Left renal cortex interstitium (tissue), 4 donors: ENCODE measurements at places on chromosomes 4 and X. TPM values are rescaled to one million over a fixed set of nuclear protein-coding genes. Genes with fewer than 3 reads are reported as not detected.

DNA sequence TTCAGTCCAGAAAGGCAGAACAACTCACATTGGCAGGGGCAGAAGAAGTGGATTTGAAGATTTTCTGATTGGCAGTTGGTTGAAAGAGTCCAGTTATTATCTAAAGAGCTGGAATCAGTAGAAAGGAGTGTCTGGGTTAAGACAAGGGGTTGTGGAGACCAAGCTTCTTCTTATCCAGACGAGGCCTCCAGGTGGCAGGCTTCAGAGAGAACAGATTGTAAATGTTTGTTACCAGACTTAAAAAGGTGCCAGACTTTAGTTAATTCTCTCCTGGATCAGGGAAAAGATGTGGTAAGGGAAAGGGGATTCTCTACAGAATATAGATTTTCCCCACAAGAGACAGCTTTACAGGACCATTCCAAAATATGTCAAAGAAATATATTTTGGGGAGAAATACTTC is 36.7 kb upstream of the TLR3 start:
- no peak for DNase-seq

Gene DUSP9
- 56.6 TPM for polyA plus RNA-seq

Gene TLR6
- polyA plus RNA-seq = 0.53 TPM

DNA sequence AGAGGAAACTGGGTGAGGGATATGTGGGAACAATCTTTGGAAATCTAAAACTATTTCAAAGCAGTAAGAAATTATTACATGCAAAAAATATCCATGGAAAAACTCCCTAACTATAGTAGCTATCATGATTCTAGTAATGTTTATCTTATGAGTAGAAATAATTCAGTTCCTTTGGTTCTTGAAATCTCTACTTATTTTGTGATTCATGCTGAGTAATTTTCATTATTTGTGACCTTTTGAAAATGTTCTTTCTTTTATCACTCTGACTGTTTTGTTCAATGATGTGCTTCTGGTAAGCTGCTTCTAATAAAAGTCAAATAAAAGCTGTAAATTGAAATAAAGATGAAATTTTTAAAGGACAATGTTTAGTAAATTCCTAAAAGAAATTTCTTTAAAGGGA is 40.4 kb upstream of the MAGEB10 start:
- DNase-seq = no peak

DNA sequence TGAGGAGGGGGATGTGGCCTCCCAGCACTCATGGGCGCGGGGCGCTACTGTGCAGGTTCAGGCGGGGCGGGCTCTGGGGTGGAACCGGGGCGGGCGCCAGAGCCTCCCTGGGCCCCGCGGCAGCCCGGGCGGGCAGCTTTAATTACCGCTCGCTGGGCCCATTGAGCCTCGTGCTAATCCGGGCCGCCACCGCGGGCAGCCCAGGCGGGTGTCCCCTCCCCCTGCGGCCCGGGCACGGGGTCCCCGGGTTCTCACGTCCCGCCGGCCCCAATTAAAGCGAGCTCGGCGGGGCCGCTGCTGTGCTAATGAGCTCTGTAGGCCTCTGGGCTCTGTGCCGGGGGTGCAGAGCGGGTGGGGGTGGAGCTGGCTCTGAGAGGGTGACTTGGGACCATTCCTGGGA is 22.8 kb upstream of the FGFR3 start:
- no peak for DNase-seq

DNA sequence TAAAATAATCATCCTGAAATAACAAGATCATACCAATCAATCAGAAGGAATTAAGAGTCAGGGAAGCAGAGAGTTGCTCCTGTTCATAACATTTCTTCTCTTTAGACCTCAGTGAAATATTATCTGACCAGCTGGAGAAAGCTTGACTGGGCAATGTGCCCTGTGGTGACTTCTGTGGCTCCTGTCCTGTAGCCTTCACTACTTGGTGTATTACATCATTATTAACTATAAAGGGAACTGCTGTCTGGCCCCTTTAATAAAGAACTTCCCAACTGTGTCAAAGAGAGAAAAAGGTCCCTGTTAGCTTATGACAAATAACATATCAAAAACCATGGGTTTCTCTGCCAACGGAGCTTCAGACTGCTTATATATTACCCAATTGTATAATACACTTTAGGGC is 18.0 kb downstream of the OPHN1 start:
- no peak for DNase-seq

Gene SSX3
- not detected for polyA plus RNA-seq

DNA sequence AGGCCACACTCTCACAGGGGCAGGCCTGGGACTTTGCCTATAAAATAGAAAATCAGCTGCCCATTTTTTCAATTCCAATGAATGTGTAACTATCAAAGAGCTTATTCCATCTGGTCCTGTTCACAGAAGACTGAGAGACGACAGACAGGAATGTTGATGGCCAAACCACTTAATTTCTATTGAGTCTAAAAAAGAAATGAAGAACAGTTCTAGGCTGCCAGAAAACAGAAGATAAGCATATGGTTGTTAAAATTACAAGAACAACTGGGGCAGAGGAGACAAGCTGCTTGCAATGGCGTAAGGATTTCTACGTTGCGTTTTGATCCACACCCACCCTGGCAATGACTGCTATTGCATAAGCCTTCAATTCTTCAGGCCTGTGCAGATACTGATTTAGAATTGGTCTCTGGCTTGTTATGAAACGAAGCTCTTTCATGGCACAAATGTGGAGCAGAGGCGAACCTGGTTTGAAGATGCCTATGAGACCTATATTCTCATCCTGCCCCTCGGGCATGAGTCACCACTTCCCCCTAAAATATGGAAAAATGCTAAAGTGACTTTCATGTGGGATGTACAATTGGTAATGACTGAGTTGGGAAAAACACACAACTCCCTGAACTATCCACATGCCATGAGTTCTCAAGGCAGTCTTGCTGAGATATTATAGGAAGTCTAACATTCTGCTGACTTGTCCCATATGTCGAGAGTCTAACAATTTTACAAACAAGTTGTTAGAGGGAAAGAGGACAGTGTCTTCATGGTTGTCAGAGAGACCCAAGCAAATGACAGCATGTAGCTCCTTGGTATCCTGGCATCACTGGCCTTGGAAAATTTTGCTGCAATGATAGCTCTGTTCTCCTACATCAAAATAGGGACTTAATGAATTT is 37.9 kb upstream of the SORBS2 start:
- DNase-seq = no peak

GRCh38 chrX:70907900-70908299 is 611 bp downstream of the TEX11 start:
- DNase-seq = no peak

DNA sequence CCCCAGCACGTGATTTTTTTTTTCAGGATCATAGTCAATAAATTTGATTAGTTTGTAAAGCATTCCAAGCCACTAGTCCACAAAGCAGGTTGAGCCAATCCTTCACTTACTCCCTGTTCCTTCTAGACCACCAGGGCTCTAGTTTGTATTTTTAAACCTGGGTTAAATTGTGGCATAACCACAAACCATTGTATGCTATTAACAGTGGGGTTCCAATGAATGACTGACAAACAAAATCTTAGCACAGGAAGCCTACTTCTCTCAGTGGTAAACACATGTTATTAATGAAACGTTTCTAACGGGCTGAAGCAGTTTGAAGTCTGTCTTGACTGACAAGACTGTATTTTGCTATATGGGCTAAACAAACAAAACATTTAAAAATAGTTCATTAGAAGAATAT is 48.6 kb upstream of the GYPA start:
- no peak for DNase-seq
